KBM-7 (cell line): ENCODE measurements at places on chromosomes 1 and 21.

DNA sequence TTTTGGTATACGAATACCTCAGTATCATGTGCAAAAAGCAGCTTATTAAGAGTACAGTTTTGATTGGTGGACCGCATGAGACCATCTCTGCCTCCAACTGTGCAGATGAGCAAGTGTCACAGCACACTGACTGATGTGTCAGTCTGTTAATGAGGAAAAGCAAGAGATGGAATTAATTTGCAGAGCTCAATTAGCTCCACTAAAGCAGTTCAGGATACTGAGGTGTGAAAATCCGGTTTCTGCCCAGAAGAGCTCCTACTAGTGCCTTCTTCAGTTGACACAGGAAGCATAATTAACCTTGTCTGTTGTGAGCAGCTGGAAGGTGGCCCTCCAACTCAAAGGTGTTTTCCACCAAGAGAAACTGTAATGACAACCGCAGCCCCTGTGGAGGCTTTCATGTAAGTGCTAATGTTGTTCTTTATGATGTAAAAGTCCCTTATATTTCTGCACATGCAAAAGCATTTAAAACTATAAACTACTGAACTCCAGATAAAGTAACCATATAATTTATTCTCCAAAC is 44.3 kb downstream of the PCNX2 start:
- DNase-seq = no peak

DNA sequence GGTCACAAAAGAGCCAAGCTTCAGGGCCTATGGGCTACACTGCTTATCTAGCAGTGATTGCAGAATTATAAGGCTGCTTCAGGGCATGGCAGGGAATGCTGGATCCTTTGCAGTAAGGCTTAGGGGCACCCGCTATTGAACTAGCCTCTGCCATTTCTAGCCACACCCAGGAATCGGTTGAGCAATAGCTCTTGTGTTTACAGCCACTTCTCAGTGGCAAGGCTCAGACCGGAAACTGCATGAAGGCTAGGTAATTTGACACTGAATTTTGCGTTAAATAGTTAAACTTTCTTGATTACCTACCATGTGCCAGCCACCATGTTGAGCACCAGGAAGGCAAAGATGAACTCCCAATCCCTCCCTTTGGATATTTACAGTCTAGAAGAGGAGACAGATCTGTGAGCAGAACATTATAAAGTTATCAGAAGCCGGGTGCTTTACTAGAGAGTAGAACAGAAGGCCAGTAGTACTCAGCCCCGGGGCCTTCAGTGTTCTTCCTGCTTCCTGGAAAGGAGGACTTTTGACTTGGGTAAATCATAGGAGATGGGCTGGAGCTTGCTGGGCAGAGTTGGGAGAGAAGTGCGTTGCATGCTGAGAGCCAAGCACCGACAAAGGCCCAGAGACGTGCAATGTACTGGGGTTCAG is 98.6 kb upstream of the LPGAT1 start:
- DNase-seq = peak; percentile 81

GRCh38 chr1:167710836-167711235 is 10.9 kb upstream of the MPZL1 start:
- DNase-seq = no peak

DNA sequence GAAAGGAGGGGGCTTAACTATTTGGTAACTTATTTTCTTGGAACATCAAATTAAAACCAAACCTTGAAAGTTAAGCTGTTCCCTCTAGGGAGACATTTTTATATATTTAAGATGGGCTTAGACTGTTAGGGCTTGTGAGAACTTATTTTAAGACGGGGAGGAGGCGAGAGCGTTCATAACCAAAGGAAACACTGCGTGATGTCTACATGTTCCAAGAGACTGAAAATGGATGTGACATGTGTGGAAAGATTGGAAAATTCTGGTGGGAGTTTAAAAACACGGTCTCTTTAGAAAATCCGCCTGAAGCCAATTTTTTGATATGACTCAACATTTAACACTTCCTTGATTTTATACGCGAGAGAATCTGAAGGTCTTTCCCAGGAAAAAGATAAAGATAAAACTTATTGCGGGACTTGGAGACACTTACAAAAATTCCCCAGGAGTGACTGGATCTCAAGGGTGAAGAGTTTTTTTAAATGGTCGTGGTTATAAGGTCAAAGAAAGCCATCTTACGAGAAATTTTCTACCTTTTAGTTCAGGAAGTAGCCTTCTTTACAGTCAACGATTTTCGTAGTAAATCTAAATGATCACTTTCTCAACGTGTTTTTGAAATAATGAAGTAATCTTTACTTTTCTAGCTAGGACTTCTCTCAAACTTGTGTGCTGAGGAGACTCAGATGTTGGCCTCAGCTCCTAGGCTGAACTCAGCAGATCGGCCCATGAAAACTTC is 828 bp downstream of the PNRC2 start:
- no peak for DNase-seq

- no peak for DNase-seq
Measured at GRCh38 chr1:31380181-31380580, 7.3 kb upstream of the FABP3 start.
